ENCODE measurements at places on chromosomes 5 and 9.

GRCh38 chr5:86986837-86987236 lies 280.8 kb upstream of the RASA1 start:
- no peak for DNase-seq

GRCh38 chr9:117543089-117543488 lies 128.2 kb upstream of the ASTN2 start:
- DNase-seq = no peak

- no peak for DNase-seq
These were observed 137.5 kb upstream of the TUT7 start for GRCh38 chr9:86491468-86492266.

DNA sequence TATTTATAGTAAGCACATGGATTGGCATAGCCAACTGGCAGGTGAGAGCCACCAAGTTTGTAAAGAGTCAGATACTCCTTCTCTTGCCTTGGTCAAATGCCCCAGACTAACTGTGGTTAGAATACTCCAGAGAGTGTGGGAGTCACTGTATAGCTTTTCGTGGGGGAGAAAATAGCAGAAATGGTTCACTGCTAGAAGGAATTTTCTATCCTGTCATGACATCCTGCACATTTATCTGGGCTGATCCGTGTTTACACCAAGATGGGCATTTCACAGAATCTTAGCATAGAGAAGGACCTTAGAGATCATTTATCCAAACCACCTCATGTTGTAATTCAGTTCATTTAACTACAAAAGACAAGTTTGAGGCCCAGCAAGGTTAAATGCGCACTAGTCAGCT lies 460.8 kb downstream of the ENC1 start:
- no peak for DNase-seq

DNA sequence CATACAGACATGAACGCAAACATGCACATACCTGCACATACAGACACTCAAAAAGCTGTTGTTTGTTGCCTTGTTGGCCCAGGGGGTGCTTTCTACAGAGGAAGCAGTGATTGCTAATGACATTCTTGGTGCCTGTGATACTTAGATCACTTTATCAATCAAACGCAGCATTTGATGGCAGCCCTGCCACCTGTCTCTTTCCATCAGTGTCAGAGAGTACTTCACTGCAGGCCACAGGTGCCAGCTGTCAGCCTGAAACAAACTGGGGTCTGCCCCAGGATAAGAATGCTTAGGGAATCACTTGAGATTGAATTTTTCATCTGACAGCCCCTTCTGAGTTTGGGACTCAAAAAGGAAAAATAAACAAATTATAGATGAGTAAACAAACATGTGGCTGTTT lies 388.9 kb upstream of the SGCD start:
- no peak for DNase-seq

DNA sequence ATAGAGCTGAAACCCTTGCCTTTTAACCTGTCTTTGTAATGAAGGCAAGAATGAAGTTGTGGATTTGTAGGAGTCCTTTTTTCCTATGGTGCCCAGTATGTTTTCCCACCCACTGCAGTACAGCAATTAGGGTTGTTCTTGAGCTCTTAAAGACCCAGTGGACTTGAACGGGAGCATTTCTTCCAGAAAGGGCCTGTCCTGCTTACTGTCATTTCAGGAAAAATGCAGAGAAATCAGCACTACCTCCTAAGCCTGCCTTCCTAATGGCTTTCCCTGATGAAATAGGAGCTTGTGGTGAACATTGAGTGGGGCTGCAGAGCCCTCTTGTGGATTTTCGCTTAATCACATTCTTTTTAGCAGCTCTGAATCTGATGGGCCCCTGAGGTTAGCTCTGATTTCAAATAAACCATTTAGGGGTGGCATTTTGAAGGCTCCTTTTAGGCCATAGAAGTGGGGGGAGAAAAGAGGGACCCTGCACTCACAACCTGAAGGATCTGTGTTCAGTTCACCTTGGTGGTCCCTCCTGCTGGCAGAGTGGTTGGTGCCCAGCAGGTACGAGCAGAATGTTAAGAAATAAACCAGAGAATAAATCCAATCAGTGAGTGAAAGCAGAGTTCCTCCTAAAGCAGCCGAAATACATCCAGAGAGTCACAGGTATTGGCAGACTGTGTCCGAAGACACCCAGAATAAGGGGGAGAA lies 188.0 kb upstream of the KLF9 start:
- DNase-seq = peak; percentile 65

DNA sequence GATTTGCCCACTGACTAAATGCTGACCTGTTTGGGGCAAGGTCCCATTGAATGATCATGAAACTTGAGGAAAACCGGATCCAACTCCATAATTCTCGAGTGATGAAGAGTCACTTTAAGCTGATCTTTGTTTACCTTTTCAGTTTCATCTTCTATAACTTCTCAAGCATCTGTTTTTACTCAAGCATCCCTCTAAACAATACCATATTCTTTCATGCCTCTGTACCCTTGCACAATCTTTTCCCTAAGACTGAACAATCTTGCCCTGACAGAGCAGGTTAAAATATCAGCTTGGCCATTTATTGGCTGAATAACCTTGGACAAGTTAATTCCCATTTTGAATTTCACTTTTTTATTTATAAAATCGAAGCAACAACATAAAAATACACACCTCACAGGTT lies 39.8 kb downstream of the TYRP1 start:
- DNase-seq = no peak

DNA sequence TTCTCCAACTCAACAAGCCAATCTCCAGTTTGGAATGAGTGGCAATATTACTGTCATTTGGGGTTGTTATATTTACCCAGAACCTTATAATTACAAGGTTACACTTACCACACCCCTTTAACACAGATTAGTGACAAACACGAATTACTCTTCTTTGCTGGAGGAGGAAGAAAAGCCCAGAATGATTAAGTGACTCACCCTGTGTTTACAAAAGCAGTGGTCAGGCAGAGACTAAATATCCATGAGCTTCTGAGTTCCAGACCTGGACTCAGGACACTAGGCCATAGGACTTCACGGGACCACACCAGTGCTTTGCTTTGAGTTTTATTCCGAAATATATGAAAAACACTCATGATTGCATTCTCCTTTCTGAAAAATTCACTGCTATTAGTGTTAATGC lies 370.8 kb downstream of the TLE1 start:
- DNase-seq = no peak

- DNase-seq = no peak
These were observed 54.6 kb downstream of the SCAI start for GRCh38 chr9:125088752-125089151.

- DNase-seq = no peak
These were observed 3.3 kb upstream of the FBXW11 start for GRCh38 chr5:172009536-172010270.

- DNase-seq = no peak
These were observed 212.6 kb upstream of the TARS1 start for GRCh38 chr5:33228149-33228548.

DNA sequence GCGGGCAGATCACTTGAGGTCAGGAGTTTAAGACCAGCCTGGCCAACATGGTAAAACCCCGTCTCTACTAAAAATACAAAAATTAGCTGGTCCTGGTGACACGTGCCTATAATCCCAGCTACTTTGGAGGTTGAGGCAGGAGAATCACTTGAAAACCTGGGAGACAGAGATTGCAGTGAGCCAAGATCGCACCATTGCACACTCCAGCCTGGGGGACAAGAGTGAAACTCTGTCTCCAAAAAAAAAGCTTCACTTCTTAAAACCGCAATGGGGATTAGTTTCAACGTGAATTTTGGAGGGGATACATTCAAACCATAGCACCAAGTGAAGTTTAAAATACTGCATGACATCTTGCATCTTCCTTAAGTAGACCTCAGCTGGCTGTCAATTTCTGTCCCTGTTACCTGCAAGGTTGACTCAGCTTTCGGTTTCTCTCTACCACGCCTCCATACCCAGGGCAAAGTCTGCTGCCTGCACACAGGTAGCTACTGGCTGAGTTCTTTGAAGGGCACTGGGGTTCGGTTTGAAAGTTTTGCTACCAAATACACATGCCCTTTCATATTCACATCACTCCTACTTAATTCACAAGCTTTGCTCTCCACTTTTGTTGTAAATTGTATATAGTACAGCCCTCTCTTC lies 69.3 kb downstream of the KIAA1958 start:
- DNase-seq = peak; percentile 45

DNA sequence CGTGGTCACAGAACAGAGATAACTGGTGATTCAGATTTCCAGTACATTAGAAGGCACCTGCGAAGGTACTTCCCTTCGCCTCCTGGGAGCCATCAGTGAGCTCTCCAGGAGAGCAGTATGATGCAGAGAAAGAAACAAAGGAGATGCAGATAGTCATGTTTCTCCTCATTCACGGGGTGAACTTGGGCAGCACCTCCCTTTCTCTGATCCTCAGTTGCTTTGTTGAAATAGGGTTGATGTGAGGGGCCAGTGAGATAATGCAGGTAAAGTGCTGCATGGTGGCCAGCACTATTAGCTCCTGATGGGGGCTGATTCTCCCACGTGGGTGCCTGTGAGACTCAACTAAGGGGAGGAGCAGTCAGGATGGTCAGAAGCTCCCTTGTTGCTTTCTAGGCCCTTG lies 46.6 kb upstream of the ZNF169 start:
- no peak for DNase-seq

DNA sequence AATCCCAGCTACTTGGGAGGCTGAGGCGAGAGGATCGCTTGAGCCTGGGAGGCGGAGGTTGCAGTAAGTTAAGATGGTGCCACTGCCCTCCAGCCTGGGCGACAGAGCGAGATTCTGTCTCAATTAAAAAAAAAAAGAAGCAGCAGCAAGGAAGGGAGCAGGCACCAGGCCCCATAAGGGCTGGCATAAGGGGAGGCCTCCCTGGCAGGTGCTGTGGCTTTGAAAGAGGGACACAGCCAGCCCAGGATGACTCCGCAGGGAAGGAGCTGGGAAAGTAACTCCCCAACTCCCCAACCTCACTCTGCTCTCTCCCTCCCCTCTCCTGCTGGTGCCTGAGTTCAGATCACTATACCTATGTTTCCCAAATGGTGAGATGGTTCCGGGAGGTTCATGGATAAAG lies 70.1 kb downstream of the NDFIP1 start:
- DNase-seq = no peak

- DNase-seq = no peak
These were observed 13.8 kb upstream of the RANBP17 start for GRCh38 chr5:170848033-170848432.

- DNase-seq = peak; percentile 49
These were observed at the start of gene PHF2 for GRCh38 chr9:93576258-93577077. Gene PHF2, plus strand, starts transcription at chr9:93576584. Its CDS starts 190 bp downstream, at chr9:93576774.

GRCh38 chr5:138936225-138936967 lies 61.3 kb upstream of the LRRTM2 start:
- no peak for DNase-seq

- peak; percentile 82 for DNase-seq
These were observed 42.8 kb upstream of the STXBP1 start for GRCh38 chr9:127568971-127569885.

- no peak for DNase-seq
These were observed 4.6 kb downstream of the SNX2 start for GRCh38 chr5:122779451-122779850.

GRCh38 chr9:98805506-98806272 lies 1.8 kb upstream of the GALNT12 start:
- DNase-seq = no peak

- DNase-seq = no peak
These were observed 277.3 kb downstream of the CDH9 start for GRCh38 chr5:26761045-26761444.

- peak; percentile 61 for DNase-seq
These were observed 55.0 kb downstream of the GARNL3 start for GRCh38 chr9:127319366-127320114.

- DNase-seq = no peak
These were observed 56.7 kb upstream of the TAF11L2 start for GRCh38 chr5:17441351-17441750.

DNA sequence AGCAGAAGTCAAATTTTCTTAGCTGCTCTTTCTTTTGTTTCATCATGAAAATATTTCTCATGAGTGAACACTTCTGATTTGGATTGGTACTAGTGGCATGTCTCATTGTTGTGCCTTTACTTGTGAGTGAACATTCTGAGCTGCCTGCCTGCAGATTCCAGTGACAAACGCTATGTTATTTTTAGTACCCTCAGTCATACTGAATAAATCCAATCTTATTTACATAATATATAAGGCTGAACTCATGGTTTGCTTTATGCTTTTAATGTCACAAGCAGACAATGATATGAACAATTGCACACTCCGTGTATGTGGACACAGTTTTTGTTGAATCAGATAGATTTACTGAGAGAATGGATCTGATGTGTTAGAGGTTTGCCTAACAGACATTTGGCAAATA lies 67.8 kb downstream of the ACTBL2 start:
- no peak for DNase-seq

DNA sequence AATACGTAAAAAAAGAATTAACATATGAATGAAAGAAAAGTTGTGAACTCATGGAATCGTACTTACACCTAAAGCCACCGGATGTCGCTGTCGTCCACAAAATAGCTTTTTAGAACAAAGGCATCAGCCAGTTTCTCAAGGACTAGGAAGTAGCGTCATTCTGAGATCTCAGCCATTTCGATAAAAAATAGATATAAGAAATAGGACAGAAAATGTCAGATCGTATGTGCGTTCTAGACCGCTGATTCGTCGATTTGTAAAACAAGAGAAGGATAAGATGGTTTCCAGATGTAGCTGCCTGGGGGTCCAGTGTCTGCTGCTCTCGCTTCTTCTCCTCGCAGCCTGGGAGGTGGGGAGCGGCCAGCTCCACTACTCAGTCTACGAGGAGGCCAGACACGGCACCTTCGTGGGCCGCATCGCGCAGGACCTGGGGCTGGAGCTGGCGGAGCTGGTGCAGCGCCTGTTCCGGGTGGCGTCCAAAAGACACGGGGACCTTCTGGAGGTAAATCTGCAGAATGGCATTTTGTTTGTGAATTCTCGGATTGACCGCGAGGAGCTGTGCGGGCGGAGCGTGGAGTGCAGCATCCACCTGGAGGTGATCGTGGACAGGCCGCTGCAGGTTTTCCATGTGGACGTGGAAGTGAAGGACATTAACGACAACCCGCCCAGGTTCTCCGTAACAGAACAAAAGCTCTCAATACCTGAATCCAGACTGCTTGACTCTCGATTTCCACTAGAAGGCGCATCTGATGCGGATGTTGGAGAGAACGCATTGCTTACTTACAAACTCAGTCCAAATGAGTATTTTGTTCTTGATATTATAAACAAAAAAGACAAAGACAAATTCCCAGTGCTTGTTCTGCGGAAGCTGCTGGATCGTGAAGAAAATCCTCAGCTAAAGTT lies at the start of gene PCDHA10:
TSS of gene PCDHA10 (plus strand) at position 126 of the 903 bp plus-strand sequence. CDS start at position 278, 152 bp downstream.
- no peak for DNase-seq

- no peak for DNase-seq
These were observed 65.1 kb upstream of the RETREG1 start for GRCh38 chr5:16681876-16682275.

- no peak for DNase-seq
These were observed 1.0 kb downstream of the FAM200C start for GRCh38 chr5:160398806-160399205.

DNA sequence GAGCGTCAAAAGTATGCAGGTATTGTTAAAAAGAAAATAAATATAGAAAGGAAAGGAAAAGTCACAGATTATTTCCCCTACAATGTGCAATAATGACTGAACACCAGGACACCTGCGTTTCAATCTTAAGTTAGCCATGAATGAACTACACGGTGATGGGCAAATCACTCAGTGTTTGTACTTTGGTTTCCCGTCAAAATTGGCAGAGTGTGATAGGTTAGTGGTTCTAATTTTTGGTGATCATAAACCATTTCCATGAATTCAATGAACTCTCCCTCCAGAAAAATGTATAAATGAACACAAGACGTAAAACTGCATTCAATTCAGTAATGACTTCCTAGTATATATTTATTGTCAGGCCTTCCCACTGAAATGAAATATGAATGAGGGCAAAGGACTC lies 59.0 kb upstream of the ITGA1 start:
- no peak for DNase-seq

All from GM12865 (cell line).